Stomach (tissue), 19 donors: ENCODE measurements at places on chromosomes 2 and 18.

DNA sequence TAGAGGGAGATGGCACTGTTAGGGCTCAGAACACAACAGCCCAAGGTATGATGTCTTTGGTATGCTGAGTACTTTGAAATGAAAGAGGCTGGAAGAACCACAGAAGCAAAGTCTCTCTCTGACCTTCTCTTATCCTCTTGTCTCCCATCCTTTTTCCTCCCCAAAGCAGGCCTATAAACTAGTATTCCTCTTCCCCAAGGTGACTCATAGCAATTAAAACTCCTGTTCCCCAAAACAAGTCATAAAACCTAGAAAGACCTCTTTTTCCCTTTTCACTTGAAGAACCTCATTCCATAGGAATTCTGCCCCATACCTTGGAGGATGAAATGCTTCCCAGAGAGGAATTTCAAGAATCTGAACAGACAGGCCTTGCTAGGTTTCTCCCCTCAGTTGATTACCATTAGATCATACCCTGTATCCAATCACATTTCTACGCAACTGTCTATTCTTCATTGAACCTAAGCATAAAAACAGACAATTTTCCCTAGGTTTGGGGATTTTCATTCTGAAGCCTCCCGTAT is 25.7 kb downstream of the MDH1 start:
- DNase-seq = no peak

DNA sequence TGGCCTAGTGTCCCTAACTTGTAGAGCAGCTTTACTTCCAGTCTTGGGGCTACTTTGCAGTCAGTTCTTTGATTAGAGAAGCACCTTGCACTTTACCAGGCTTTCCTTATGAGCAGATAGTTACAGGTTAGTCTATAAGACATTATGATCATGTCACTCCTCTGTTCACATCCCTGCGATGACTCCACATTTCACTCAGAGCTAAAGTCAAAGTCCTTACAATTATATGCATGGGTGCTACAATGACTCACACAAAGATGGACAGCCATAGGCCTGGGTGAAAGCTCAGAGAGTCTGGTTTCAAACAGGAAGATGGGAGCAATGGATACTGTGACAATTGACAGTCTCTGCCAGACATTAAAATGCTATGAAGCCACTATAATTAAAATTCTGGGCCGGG is 27.1 kb upstream of the SSB start:
- DNase-seq = no peak

DNA sequence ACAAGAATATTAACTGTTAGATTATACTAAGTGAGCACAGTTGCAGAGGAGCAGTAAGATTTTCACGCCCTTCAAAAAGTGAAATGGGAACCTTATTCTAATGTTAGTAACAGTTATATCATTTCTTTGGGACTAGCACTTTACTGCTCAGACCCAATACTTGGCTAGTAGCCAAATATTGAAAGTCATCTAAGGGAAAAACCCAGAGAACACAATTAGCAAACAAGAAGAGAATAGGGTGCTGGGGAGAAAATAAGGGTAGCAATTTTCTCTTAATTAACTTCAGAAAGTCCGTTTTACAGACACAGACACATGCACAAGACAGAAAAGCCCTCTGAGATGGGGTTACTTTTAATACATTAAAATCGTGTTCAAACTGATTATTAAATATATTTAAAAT is 71.8 kb downstream of the ID2 start:
- no peak for DNase-seq

DNA sequence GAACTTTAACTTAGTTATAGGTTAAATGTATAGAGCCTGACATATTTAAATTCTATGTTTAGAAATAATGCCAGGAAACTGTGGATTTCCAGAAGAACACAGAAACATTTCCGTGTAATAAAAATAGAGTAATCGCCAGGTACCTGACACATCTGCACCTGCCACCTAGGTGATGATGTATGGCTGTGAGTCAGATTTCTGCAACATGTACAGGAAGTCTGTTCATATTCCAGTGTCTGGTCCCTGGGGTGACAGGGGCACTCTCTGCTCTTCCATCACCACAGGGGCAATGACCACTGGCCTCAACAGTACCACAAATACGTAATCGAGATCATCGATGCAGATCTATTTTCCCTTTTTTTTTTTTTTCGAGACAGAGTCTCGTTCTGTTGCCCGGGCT is 101.1 kb upstream of the LPIN2 start:
- DNase-seq = peak; percentile 40

- DNase-seq = no peak
Observed at GRCh38 chr18:22399949-22400348, 17.8 kb downstream of the CTAGE1 start.

GRCh38 chr2:55887901-55888624 is 35.5 kb downstream of the EFEMP1 start:
- no peak for DNase-seq

DNA sequence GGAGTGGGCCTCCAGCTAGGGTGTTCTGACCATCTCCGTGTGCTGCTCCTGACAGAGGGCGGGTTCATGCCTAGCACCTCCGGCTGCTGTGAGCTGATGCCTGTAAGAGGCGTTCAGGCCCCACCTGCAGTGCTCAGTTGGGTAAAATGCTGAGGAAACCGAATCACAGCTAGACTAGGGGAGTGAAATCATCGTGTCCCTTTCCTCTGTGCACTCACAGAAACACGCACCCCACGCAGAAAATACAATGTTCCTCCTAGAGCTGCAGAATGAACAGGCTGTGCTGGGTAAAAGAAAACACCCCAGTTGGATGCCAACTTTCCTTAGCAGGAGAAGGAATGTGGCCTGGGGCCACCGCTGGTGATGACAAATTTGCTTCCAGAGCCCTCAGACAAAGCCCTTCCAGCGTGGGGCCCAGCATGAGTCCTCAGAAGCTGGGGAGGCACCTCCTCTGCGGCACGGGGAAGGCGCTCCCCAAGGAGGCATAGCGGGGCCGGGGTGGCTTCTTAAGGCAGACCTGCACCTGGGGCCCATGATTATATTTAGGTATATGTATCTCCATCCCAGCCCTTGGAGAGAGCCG is 16.3 kb upstream of the ARHGEF4 start:
- no peak for DNase-seq
